ENCODE measurements at places on chromosomes 3 and 15.

GRCh38 chr3:12995389-12996180, 77.6 kb downstream of the IQSEC1 start:
- no peak for DNase-seq

DNA sequence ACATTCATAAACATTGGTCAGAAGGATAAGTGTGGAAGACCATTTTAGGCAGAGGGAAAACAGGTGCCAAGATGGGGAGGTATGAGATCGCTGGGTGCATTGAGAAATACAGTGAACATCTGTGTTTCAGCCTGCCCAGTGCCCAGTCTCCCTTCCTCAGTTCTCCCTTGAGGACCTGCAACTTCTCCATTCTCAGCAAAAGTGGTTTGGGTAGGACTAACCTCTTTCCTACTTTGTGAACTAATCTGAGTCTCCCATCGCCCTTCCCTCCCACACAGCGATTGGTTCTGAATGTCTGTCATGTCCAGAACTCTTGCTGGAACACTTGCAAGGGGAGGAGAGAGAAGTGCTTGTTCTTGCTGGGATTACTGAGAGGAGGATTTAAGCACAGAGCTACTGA, 10.9 kb upstream of the CCNL1 start:
- DNase-seq = no peak

DNA sequence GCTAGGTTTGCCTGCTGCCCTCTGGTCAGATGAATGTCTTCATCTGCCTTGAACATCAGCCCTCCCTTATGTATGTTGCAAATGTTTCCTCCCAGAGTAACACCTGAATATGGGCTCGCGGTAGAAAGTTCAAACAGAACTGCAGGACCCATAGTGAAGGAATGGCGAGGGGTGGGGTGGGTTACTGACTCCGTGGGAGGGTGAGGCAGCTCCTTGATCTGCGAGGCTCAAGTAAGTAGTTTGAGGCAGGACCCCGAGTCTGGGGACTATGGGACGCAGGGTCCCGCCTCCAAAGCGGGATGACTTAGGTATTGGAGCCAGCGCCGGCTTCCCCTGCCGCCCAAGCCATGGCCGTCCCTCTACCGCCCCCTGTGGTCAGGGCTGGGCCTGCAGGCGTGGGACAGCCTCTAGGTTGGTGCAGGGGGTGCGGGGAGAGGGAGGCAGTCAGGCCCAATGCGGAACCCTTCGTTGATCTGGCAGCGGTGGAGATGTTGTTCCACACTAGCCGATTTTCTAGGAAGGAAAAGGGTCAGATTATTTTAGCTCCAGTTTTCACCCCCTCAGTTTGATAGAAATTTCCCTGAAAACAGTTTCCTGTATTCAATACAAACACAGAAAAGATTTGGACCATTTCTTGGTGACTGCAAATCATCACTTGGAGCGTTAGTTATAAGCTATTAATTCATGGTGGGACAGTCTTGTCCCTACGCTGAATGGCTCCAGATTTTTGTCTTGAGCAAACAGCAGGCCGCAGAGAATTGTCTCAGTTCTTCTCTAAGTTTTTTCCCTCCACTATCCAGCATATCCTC, 72.3 kb downstream of the CORO2B start:
- peak; percentile 41 for DNase-seq

DNA sequence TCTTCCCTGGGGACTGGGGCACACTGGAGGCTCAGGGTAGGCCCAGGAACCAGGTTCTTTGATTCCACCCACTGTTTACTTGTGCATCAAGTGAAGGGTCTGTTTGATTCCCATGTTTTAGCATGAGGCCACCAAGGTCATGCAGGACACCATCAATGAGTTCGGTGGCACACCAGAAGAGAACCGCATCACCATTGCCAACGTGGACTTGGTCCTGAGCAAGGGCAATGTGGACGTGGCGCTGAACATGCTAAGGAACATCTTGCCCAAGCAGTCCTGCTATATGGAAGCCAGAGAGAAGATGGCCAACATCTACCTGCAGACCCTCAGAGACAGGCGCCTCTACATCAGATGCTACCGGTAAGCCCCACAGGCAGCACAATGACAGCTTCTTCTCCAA, 21.5 kb downstream of the TTC21A start:
- DNase-seq = no peak

DNA sequence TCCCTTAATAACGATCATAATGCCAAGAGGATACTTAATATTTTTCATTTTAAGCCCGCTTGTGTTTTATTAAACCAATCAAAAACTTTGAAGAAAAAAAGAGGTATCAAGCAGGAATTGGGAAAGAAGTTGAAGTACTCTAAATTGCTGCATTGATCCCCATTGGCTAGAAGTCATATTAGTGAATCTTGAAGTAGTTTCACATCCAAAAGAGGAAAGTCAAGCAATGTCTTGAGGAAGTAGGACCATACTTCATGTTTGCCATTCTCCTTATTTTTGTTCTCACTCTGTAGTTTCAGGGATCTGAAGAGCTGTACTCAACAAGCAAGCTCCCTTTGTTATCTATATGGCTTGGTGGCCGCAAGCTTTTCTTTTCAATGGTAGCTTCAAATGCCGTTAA, 2.2 kb downstream of the SCAANT1 start:
- DNase-seq = no peak

DNA sequence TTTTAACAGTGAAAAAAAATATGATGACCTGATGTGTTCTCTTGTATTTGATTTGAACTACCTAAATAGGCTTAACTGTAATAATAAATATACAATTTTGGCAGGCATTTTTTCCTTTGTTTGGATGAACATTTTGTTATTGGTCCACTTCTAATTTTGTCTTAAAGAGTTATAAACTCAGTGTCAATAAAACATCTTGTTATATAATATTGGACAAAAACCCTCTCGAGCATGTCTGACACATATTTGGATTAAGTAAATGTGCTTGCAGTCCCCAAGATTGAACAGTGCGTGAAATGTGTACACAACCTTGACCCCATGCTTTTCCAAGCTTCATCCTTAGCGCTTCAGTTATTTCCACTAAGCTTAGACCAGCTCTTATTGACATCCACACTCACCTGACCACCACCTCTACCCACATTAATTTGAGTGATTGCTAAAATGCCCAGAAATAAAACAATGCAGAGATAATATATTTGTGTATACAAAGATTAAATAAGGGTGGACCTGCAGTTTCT, 131.7 kb upstream of the ZBED2 start:
- DNase-seq = no peak

GRCh38 chr3:6222069-6222468, 638.8 kb upstream of the GRM7 start:
- no peak for DNase-seq

GRCh38 chr15:81083201-81083600, 50.9 kb upstream of the CFAP161 start:
- DNase-seq = no peak

DNA sequence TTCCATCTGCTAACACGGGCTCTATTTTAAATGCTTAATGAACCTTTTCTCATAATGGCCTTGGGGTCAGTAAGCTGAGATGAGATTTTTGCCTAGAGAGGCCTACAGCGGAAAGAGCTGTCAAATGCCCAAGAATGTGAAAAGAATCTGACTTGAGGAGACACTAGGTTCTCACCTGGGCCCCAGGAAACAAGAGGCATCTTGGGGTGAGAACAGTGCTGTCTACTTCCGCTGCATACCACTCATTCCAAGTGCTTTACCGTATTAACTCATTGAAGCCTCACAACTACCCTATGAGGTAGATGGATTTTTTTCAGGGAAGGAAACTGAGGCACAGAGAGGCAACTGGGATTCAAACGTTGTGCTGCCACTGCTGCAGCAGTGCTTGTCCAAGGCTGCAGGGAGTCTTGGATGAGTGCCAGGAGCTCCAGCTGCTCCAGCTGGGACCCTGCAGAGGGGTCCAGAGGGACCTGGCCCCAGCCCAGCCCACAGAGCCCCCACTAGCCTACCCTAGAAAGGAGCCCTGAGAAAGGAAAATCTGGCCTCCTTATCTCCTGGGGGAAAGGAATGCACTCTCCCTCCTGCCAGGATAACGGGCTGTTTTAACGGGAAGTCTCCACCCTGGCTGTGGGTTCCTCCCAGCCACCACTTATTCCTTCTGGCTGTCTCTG, 68.4 kb downstream of the SLC12A8 start:
- DNase-seq = no peak

- no peak for DNase-seq
Observed at GRCh38 chr3:156093964-156094363, 26.4 kb upstream of the KCNAB1 start.

All from stimulated activated CD4-positive, alpha-beta T cell treated with anti-CD3 and anti-CD28 coated beads, Interleukin-12 subunit alpha, Interleukin-12 subunit beta, amount 100 ng/mL, for 4 hours (primary cell).